Central memory CD4-positive, alpha-beta T cell (primary cell): ENCODE measurements at places on chromosomes 5 and 9.

DNA sequence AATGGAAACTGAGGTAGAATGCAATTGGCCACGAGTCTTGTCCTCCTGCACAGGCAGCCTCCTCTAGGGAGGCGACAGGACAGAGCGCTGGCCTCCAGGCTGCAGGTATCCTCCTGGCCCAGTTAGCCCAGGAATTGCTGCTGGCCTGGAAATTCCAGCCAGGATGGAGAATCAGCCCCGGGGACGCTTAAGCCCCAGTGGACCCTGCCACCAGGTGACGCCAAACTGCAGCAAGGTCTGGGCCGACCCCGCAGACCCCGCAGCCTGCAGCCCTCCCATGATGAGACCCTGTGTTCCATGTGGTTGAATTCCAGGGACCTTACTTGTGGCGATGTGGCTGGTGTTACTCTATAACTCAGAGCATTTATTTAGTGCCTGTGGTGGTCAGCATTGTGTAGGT, 7.3 kb downstream of the CACFD1 start:
- DNase-seq, result no peak

DNA sequence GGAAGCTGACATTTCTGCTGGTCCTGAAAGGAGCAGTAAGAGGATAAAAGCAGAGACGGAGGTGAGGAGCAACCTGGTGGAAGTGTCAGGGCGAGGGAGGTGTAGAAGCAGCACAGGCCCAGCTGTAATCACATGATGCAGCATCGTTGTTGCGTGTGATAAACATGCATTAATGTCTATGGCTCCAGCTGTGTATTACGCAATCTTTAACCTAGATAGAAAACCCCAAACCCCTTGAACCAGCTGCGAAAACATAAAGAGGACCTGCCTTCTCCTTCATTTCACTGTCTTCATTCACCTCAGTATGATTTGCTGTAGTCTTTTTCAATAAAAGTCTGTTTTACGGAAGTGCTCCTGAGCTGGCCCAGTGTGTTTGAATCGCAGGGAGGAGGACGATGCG, 162.9 kb downstream of the NTRK2 start:
- no peak for DNase-seq

DNA sequence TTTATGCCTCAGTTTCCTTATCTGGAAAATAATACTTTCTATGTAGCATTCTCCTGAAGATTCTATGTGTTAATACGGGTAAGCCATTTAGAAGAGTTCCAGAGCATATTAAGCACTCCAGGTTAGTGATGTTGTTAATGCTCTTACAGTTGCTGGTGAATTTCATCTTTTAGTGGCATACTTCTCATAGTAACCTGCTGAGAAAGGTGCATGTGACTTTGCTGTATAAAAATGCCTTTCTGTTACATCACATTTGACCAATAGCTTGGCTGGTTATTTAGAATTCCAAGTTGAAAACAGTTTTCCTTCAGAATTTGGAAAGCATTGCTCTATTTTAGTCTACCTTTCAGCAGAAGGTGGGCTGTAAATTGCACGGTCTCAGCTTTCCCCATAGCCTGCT, 27.2 kb downstream of the GCNT1 start:
- no peak for DNase-seq

GRCh38 chr5:139701056-139701741, 53.0 kb downstream of the CXXC5 start:
- no peak for DNase-seq

- no peak for DNase-seq
These were observed 4.7 kb upstream of the YTHDC2 start for GRCh38 chr5:113508756-113509155.

DNA sequence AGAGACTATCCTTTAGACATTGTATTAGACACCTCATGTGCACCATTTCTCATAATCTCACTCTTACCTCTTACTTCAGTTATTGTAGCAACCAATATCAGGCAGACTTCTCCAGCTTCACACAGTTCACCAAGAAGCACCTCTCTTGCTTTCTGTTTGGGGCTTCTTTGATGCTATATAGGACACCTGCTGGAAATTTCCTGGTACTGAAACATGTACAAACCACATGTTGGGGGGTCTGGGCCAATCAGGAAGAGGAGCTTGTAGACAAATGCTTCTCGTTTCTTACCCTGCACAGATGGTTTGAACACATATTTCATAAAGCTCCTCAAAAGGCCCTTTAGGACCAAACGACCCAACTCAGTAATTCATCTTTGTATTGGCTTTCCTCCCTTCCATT, 212.1 kb downstream of the IZUMO3 start:
- DNase-seq, result no peak

GRCh38 chr5:147417135-147417813, 92.6 kb downstream of the DPYSL3 start:
- no peak for DNase-seq
